ENCODE measurements at places on chromosomes 2 and 18.

DNA sequence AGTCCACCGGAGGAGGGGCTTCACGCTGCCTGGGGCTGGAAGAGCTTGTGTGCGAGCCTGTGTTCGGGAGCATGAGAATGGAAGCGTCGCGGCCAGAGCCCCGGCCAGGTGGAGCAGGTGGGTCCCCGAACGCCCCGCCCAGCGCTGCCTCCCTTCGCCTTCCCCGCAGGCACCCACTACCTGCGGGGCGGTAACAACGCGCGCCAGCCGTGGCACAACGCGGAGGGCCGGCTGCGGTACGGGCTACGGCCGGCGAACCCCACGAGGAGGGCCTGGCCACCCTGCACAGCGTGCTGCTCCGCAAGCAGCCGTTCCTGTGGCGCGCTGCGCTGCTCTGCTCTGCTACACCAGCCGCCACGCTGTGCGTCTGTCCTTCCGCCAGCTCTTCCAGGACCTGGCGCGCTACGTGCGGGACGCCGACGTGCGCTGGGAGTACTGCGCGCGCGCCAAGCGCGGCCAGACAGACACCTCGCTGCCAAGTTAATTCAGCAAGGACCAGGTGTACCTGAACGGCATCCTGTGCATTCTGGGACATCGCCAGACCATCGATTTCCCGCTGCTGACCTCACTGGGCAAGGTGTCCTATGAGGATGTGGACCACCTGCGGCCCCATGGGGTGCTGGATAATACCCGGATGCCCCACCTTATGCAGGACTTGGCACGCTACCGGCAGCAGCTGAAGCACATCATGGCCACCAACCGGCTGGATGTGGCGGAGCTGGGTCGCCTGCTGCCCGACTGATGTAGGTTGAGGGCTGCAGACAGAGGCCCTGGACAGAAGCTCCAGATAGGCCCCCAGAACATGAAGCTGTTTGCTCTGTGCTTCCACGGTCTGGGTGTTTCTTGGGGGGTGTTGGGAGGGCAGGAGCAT lies 200.6 kb downstream of the NAPG start:
- no peak for DNase-seq

GRCh38 chr2:199160677-199161465 lies 296.9 kb downstream of the SATB2 start:
- peak; percentile 31 for DNase-seq

GRCh38 chr2:42756966-42757513 lies 6.9 kb downstream of the OXER1 start:
- DNase-seq = no peak

DNA sequence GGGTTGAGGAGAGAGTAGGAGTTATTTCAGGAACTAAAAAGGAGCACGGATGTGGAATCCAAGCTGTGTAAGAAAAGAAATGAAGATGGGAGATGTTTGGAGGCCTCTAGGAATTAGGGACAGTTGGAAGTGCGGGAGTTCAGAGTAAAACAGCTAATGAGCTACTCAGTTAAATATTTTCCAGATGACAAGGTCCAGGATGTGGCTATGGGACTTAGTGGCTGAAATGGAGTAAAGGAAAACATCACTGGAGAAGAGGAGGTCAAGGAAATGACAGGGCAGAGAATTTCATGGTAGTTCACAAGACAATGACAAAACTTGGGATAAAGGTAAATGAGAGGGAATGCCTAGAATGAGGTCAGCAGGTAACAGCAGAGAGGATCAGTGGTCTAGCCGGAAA lies 13.0 kb downstream of the GPR155 start:
- DNase-seq = no peak

GRCh38 chr18:3623769-3624545 lies 174.0 kb downstream of the TGIF1 start:
- DNase-seq = peak; percentile 90

DNA sequence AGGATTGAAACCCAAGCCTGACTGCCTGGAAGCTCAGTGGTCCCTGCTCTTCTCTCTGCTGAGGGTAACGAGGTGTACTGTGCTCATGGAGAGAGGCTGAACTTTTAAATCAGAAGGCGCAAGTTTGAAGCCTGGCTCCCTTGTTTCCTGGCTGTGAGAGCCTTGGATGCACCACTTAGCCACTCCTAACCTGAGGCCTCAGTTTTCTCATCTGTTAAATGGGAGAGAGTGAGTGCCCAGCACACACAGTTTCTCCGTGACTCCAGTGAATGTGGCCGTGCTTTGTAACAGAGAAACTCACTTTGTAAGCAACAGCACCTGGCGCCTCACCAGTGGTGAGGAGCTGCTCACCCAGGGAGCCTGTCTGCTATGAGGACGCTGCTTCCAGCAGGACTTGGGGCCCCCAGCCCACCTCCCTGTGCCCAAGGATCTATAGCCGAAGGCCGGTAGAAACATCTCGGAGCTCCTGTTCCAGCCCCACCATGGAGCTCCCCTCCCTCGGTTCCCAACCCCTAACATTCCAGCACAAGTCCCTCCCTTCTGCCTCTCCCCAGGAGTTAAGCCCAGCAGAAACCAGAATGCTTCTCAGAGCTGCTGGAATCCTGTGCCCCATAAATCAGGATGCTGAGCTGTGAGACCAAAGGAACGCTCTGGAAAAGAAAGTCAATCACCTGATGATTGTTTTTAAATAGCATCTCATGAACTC lies 20.3 kb upstream of the KCNK3 start:
- no peak for DNase-seq

GRCh38 chr2:218981881-218982585 lies 3.0 kb downstream of the FEV start:
- DNase-seq = no peak

GRCh38 chr18:55318951-55319441 lies 269.0 kb downstream of the TCF4 start:
- DNase-seq = no peak

DNA sequence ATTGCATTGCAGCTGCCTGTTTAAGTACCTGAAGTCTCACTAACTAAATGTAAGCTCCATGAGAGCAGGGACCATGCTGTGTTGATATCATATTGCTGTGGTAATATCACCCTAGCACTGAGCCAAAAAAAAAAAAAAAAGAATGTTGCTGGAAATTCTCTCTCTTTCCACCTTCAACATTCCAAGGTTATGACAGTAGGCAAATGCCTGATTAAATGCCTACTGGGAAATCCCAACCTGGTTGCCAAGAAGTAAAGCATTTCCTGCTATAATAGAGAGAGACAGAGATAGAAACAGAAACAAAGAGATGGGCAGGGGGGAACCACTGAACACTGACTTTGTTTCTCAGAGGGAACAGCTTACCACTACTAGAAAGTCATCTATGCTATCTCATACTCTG lies 1604.2 kb downstream of the LRP1B start:
- no peak for DNase-seq

- no peak for DNase-seq
Observed at GRCh38 chr2:224136396-224136795, 97.3 kb upstream of the SERPINE2 start.

DNA sequence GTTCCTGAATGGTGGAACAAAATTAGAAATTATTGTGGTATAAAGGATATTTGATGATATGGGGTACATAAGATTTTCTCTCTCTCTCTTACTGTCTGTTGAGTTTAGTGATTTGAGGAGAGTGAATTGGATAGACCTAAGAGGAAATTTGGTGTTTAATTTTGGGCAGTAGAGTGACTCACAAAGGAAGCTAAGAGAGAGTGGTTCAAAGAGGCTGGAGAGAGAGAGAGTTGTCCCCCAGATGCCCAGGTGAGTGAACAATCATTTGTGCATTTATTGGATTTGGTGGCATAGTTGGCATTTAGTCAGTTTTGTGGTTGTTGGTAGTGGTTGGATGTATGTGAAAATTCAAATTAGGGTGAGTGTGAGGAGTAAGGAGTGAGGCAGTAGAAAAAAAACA lies 56.8 kb downstream of the GPD2 start:
- no peak for DNase-seq

DNA sequence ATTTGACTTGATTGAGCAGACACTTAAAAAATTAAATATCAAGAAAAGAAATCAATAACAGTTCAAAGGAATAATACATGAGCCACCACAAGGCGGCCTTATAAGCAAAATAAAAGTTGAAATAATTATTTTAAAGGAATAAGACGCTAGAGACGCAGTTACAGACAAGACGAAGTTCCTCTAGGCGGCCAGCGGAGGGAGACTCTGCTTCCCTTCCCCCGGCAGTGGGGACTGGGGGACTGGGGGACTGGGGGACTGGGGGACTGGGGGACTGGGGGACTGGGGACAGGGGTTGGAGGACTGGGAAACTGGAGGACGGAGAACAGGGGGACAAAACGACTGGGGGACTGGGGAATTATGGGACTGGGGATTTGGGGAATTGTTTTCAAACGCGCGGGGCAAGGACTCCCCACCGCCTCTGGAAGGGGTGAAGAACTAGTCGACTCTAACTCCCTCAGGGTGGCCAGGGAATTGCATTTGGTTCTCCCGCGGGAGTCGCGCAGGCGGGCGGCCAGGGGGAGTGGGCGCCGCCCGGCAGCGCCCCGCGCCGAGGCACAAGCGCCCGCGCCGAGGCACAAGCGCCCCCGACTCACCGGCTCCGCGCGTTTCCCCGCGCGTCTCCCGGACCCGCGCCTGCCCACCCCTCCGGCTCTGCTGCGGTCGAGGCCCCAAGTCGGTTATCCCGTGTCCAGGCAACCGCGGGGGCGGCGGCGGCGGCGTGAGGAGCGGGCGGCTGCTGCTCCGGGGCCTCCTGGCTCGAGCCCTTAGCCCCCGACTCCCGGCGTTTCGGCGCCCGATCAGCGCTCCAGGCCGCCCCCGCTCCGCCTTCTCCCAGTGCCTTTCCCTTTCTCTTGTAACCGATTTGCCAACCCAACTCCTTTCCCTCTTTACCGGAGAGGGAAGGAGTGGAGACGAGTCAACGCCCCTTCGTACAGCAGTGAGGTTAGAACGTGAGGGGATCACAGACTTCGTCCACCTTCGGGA lies at the start of gene CCDC178:
Gene CCDC178, minus strand, starts transcription at position 662 of the 984 bp plus-strand sequence. CDS start 28,633 bp downstream, outside the sequence.
- DNase-seq = peak; percentile 52

DNA sequence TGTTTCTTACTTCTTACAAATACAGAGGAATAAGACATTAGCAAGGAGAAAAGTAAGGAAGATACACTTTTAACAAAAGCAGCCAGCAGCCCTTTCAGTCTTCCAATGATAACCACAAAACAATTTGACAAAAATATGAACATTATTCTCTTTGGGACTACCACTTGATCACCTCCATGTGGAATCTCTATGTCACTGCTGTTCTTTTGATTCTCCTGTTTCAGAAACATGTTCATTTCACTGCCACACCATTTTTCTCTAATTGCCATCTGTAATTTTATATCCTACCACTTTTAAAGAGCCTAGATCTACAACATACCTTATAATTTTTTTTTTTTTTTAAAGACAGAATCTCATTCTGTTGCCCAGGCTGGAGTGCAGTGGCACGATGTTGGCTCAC lies 10.9 kb downstream of the INO80D start:
- no peak for DNase-seq

DNA sequence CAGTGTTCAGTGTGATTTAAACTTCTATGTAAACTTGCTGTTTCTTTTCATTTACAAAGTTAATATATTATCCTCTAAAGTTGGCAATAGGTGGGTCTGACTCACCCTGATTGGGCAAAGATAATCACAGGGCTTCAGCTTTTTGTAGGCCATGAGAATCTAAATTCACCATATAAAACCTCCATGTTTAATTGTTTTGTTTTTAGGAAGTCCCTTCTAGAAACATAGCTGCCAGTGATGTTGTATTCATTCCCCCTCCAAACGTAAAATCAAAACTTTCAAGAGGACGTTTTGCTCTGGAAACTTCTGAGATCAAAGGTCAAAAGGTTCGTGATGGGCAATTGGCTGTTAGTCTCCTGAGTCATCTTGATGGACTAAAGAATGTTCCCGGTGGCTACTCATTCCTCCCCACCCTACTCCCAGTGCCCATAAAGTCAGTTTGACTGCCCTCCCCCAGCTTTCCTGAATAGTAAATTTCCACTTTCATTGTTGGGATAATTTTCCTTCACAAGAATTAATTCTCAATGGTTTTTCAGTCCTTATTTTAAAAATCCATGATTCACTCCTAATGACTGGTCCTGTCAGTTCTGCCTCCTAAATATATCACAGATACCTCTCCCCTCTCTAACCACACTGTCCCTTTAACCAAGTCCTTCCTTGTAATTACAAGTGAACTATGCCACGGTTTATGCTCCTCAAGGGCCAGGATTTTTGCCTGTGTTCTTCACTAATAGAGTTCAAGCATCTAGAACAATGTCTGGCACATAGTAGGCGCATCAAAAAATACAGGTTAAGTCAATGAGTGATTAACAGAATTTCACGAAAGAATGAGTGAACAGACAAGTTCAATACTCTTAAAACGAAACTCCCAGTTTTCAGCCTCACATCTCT lies 164.4 kb upstream of the VRK2 start:
- no peak for DNase-seq

GRCh38 chr18:79129120-79129519 lies 59.9 kb downstream of the ATP9B start:
- DNase-seq = no peak

GRCh38 chr2:219569041-219569440 lies 2.3 kb downstream of the OBSL1 start:
- DNase-seq = no peak

DNA sequence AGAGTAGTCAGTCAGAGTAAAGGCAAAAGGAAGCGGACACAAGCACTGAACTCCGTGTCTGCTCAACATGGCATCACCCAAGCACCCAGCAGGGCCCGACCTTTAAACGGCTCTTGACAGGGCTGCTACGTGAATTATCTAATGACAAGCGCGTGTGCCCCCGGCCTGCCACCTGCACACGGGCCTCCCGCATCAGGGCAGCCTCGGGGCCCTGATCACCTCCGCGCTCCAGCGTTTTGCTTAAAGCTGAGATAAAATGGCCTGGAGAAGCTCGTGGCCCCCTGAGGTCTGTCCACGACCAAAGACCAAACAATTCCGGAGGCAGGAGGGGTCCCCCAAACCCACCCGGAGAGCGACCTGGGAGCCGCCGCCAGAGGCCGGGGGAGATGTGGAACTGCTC lies 376 bp downstream of the NDUFA10 start:
- DNase-seq = no peak

GRCh38 chr2:111121828-111122630 lies 1.3 kb downstream of the BCL2L11 start:
- peak; percentile 76 for DNase-seq

GRCh38 chr2:95330794-95331338 lies 33.7 kb downstream of the KCNIP3 start:
- no peak for DNase-seq

Data from kidney capillary endothelial cell (primary cell).